Gastrocnemius medialis (tissue), 4 donors: ENCODE measurements at places on chromosomes 4 and X.

GRCh38 chr4:53694666-53695065 is 103.4 kb upstream of the LNX1 start:
- no peak for DNase-seq

- DNase-seq: no peak
Observed at GRCh38 chr4:180558427-180558826, 1684.8 kb upstream of the TENM3 start.

DNA sequence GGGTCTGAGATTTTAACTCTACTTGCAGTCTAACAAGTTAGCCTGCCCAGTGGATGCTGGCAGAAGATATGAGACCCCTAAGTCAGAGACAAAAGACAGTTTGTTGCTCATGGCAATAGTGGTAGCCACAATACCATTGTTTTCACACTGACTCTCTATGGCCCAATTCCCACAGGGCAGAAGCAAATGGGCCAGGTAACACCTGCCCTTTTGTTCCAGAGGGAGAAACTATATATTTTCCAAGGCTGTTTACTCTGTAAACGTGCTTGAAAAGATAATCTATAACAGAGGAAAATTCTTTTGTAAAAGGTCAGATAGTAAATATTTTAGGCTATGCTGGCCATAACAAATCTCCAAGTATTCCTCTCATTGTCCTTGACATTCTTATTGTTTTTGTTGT is 57.2 kb upstream of the NPNT start:
- no peak for DNase-seq

- no peak for DNase-seq
Observed at GRCh38 chr4:169630069-169630468, 9.7 kb downstream of the CLCN3 start.

DNA sequence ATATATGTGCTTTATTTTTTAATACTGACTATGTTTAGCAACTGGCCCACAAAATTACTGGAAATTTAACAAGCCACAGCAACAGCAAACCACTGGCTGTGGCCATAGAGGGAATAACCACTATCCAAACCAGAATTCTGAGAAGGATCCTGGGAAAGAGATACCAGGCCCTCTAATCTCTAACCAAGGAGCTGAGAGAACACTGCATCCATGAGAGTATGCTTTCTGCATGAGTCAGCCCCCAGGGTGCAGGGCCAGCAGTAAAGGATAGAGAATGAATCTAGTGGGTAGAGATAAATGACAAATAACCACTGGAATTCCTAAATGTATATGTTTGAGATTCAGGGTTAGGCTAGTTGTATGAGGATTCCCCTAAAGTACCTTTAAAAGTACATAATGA is 221.8 kb downstream of the KIT start:
- DNase-seq: no peak

DNA sequence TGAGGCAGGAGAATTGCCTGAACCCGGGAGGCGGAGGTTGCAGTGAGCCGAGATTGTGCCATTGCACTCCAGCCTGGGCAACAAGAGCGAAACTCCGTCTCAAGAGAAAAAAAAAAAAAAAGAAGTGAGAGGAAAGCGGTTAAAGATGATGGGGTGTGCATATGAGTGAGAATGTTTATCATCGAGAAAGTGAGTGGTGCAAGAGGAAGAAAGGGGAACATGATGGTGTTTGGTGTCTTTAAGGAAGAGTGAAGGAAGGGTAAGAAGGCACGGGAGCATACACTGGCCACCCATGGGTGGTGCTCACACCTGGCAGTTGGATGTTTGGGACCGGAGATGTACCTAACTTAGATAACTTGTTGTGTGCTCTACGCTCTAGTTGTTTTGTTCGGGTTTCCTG is 62.2 kb downstream of the STOX2 start:
- no peak for DNase-seq

- no peak for DNase-seq
Observed at GRCh38 chr4:151729731-151730559, 30.9 kb downstream of the GATB start.

DNA sequence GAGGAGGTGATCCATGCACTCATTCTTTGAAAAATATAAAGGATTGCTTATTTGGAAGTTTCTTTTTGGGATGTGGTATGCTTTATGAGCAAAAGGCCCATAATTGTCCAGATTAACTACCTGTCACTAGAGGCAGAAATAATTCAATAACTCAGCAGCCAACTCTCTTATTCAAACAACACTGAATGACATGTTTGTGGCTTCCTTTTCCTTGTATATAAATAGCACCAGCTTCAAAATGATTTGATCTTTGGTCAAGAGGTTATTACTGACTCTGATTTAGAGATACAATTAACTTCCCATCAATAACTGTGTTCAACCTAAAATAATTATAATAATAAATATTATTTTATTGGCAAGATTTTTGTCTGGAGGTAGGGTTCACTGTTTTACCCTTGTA is 232.3 kb downstream of the AFF2 start:
- no peak for DNase-seq

GRCh38 chrX:9335251-9335650 is 129.6 kb upstream of the TBL1X start:
- no peak for DNase-seq
